Fibroblast of mammary gland (primary cell): ENCODE measurements at places on chromosomes 16 and 17.

- DNase-seq, result no peak
These were observed 66.8 kb downstream of the XYLT1 start for GRCh38 chr16:17403859-17404545.

- DNase-seq, result peak; percentile 49
These were observed 508 bp downstream of the FLCN start for GRCh38 chr17:17236295-17237025.

GRCh38 chr16:2777903-2778629, 986 bp upstream of the ELOB start:
- no peak for DNase-seq

DNA sequence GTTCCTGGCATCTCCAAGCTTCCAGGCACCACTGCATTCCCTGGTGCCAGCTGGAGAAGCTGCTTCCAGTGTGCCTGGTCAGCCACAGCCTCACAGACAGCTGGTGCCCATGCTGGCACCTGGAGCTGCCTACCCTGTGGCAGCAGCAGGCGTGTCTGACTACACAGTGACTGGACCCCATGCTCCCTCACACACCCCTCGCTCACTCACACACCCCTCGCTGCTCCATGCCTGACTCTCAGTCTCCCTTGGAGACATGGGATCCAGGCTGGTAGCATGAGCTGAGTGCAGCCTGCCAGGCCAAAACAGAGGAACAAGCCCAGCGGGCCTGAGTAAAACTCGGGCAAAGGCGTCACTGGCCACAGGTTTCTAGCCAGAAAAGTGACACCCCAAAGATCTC, 59.1 kb upstream of the SMIM36 start:
- no peak for DNase-seq

- no peak for DNase-seq
These were observed 35.9 kb downstream of the TRARG1 start for GRCh38 chr17:1315409-1315808.

- no peak for DNase-seq
These were observed 22.6 kb upstream of the MAPT start for GRCh38 chr17:45871718-45872117.

- DNase-seq, result no peak
These were observed 35.1 kb upstream of the CREBBP start for GRCh38 chr16:3915426-3916260.

- DNase-seq, result no peak
These were observed 22.5 kb upstream of the SLC7A5 start for GRCh38 chr16:87891764-87892163.

- DNase-seq, result no peak
These were observed 151.0 kb upstream of the CDC42EP4 start for GRCh38 chr17:73462823-73463222.

DNA sequence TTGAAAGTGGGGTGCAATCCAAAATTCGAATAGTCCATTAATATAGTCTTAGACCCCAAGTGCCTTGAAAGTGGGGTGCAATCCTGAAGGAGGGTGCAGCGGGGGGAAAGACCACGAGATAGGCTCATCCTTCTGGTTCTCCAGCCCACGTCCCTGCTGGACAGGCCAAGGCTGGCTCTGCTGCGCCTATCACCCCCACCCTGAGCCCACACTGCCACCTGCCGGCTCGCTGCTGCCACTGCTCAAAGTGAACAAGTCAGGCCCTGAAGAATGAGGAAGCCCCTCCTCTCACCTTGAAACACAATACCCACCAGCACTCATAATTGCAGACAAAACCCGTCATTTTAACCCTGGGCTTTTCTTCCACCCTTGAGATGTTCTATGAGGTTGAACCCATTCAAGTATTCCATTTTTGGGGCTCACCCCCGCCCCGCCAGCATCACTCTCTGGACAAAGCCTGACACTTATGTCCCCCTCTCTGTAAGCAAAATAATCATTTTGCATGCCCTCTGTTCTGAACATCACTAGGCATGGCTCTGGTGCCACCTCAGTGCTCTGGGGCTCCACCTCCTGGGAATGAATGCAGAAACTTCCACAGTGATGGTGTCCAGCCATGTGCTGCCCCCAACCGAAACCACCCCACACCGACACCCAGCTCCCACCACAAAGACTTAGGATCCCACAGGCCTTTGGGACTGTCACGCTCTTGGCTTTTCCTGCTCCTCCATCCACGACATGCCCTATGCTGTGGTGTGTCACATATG, 56.8 kb downstream of the BEAN1 start:
- DNase-seq, result peak; percentile 67

DNA sequence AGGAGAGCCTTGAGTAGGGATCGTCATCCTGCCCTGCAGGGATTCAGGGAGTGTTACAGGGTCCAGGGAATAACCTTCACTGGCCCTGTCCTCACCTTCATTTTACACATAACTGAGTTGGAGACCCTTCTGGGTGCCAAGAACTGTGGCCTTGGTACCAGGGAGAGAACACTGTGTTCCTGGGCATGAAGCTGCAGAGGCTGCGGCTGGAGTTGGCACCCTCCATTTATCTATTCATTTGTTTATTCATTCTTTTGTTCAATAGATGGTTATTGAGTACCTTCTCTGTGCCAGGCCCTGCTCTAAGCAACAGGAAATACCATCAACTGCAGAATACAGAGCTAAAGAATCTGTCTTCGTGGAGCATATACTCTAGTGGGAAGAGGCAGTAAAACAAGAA, 6.7 kb downstream of the ABCC3 start:
- no peak for DNase-seq

- DNase-seq, result no peak
These were observed 23.4 kb upstream of the LGALS9 start for GRCh38 chr17:27607521-27608091.

DNA sequence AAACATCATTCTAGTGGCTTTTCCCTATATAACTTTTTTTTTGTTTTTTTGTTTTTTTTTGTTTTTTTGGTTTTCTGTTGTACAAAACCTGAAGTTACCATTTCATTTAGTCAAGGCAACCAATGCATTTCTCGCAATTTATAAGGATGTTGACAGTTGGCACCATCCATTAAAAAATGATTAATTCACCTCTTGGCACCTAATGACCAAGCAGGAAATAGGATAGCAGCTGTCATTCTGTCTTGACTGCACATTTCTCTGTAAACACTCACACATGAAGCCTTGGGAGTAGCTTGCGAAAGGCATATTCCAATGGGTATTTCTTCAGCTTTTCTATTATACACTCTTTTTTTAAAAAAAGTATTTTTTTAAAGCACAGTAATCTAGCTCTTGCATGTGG, 77.5 kb downstream of the SYCE1L start:
- peak; percentile 12 for DNase-seq

- DNase-seq, result no peak
These were observed 31.6 kb upstream of the HS3ST2 start for GRCh38 chr16:22782314-22782713.

GRCh38 chr17:30323895-30324319, 9.9 kb downstream of the TMIGD1 start:
- peak; percentile 56 for DNase-seq

DNA sequence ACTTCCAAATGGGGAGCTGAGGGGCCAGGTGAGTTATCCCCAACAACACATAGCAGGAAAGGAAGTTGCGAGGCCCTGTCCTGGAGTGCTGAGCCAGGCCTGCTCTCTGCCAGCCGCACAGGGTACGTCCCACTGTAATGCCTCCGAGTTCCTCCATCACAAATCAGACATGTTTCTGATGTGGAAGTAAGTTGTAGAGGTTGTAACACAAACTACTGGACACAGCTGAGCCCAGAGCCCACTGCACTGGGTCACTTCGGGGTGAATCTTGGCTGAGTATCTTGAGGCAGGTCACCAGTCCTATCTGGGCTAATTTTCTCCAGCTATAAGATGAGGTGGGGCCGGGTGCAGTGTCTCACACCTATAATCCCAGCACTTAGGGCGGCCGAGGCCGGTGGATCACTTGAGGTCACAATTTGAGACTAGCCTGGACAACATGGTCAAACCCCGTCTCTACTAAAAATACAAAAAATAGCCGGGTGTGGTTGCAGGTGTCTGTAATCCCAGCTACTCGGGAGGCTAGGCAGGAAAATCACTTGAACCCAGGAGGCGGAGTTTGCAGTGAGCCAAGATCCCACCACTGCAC, 100.8 kb upstream of the CDH5 start:
- no peak for DNase-seq

DNA sequence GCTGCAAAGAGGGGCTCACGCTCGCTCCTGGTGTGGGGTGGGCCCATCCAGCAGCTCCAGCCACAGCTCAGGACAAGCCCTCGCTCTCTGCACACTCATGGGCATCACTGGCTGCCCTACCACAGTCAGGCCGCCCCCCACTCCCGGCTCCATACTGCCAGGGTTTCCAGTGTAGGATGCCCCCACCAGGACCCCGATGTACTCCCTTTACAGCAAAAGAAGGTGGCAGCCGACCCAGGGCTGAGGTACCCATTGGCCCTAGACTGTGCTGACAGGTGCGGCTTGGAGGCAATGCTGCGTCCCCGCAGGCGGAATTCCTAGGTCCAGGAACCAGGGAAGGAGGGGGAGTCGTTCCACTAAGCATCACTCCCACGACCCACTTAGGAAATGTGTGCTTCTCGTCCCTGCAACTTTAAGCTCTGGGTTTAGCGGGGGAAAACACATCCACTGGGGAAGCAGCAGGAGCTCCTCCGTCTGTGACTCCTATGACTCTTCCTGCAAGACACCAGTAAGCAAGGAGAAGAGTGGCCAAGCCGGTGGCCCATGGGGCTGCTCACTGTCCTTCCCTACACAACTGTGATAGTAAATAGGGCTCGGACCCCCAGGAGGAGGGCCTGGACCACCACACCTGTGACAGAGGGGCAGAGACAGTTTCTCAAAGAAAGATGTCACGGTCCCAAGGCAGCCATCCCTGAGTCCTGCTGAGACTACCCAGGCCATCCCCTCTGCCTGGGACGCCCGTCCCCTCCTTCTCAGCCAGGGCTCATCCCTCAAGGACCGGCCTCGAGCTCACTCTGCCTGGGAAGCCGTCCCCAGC, 13.1 kb downstream of the CORO7 start:
- no peak for DNase-seq

DNA sequence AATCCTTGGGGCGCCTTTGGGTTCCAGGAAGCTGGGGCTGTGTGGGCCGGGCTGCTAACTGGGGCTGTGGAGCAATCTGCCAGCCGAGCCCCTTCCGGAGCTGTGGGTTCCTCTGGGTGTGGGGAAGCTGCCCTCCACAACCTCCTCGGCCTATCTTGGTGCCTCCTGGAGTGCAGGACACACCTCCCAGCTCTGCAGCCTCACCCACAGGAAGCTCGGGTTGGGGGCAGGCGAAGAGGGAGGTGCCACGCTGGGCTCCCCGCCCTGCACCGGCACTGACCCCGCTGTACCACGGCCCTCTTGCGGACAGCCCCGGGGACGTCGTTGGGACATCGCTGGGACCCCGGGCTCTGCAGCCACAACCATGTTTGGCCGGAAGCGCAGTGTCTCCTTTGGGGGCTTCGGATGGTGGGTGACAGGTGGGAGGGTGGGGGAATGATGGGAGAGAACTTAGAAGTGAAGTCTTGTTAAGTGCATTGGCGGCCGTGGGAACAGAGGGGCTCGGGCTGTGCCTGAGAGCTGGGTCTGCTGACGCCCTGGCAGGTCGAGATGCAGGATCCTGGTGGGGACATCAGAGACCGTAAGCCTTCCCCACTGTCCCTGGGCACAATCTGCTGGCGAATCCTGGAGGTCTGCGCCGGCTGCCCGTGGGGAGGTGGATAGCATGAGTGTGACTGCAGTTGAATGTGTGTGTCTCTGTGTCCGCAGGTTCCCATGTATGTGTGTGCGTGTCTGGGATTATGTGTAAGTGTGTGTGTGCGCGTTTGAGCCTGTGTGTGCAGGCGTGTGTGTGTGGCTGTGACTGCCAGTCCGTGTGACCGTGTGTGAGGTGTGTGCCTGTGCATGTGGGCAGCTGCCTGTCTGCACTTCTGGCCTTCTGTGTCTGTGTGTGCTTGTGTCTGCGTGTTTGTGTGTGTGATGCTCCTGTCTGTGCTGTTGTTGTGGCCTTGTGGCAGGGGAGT, at the start of gene RAP1GAP2:
RAP1GAP2 (plus strand) TSS at position 275 of the 962 bp plus-strand sequence; CDS start at position 365, 90 bp downstream.
- DNase-seq, result no peak

GRCh38 chr17:66508896-66509844, 206.8 kb downstream of the PRKCA start:
- peak; percentile 93 for DNase-seq

- no peak for DNase-seq
These were observed at the start of gene CTRL for GRCh38 chr16:67931712-67932461. Gene CTRL (minus strand): TSS chr16:67931862. CDS start chr16:67931852, 10 bp downstream.

- DNase-seq, result no peak
These were observed 120.9 kb downstream of the HS3ST3A1 start for GRCh38 chr17:13480877-13481276.

DNA sequence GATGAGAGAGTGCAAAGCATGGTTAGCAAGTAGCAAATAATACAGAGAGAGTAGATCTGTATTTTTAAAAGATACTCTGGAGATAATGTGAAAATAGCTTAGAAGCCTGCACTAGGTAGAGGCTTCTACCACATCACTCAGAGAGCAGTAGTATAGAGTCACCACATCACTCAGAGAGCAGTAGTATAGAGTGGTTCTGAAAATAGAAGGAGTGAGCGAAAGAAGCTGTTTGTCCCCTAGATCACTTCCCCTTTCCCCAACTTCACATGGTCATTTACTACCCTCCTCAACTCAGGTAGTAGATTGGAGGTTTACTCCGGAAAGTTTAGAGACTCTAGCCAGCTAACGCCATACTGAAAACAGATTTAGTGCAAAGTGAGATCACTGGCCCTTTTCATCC, 17.1 kb downstream of the DGKE start:
- no peak for DNase-seq

DNA sequence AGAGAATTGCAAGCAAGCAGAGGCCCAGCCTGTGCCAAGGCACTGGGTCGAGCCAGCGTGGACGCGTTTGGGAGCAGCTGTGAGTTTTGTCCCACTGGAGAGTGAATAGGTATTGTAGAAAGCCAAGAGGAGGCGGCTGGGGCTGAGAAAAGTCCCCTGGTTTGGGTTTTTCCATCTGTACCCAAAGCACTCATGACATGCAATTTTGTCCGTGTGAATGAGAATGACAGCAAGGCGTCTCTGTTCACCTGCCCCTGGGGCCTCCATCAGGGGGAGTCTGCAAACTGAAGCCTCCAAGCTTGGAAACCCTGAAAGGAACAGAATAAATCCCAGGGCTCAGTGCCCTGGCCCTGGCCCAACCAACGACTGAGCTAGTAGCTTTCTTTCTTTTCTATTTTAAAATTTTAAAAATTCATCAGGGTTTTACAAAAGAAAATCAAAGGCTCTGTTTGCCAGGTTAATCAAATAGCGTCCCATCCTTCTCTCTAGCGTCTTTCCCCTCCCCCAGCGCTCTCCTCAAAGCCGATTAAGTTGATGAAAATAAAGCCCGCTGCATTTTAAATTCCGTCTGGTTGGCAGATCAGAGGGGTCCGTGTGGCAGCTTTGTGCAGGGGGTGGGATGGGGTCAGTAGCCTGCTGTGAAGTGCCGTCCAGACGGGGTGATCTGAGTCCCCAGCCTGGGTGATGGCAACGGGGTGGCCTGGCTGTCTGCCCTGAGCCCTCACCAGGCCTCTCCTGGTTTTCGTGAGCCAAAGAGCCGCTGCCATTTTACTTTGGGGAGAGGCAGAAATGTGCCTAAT, 171.0 kb downstream of the KATNIP start:
- DNase-seq, result no peak

GRCh38 chr17:40903129-40903847, 18.2 kb upstream of the KRT20 start:
- DNase-seq, result peak; percentile 80
